ENCODE measurements at places on chromosomes 13 and 19. TPM values are rescaled to one million over a fixed set of nuclear protein-coding genes. Genes with fewer than 3 reads are reported as not detected.

The ZGLP1 gene
- 1.3 TPM for total RNA-seq

The SHISA7 gene
- total RNA-seq, result 0.03 TPM

The EBI3 gene
- 3.0 TPM for total RNA-seq

The CYSLTR2 gene
- not detected for total RNA-seq

The IQCN gene
- total RNA-seq, result 2.5 TPM

The CGB8 gene
- not detected for total RNA-seq

- H3K27ac ChIP-seq, result no peak overlapping the region
- H3K4me1 ChIP-seq, result peaks cover 23% of the 10 kb centered on the region
- no peaks in the 10 kb centered on the region for H3K27me3 ChIP-seq
- no peak overlapping the region for H3K4me3 ChIP-seq
Measured at GRCh38 chr19:48631225-48631624, 6.0 kb downstream of the DBP start.

GRCh38 chr13:41673640-41674039 lies 216.3 kb downstream of the RGCC start:
- no peak for DNase-seq
- H3K4me1 ChIP-seq, result no peaks in the 10 kb centered on the region
- no peaks in the 10 kb centered on the region for H3K27me3 ChIP-seq
- no peak overlapping the region for H3K4me3 ChIP-seq
- H3K27ac ChIP-seq, result no peak overlapping the region
- H3K36me3 ChIP-seq, result no peaks in the 10 kb centered on the region

- no peaks in the 10 kb centered on the region for H3K4me1 ChIP-seq
- H3K27me3 ChIP-seq, result no peaks in the 10 kb centered on the region
- H3K36me3 ChIP-seq, result peaks cover 2% of the 10 kb centered on the region
- no peak overlapping the region for H3K27ac ChIP-seq
- no peak for DNase-seq
- H3K4me3 ChIP-seq, result no peak overlapping the region
Measured at GRCh38 chr19:16125737-16126495, 14.2 kb downstream of the RAB8A start.

DNA sequence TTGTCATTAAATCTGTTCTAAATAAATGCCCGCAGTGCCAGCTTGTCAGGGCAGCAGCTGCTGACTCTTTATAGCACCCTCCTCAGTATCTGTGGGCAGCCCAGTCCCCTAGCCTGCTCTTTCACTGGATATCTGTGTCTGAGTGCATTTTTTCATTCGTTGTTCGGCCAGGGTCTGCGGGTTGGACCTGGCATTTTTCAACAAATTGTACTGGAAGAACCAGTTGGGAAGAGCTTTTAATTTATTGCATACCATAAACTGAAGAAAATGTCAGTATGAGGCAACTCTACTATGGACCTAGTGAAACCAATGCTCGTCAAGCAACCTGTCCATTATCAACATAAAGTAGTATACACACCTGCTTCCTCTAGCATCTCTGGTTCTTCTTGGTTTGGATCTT lies 8.6 kb downstream of the NLRP13 start:
- H3K27me3 ChIP-seq, result peaks cover 8% of the 10 kb centered on the region
- no peak overlapping the region for H3K4me3 ChIP-seq
- no peak overlapping the region for H3K27ac ChIP-seq
